ENCODE measurements at places on chromosomes 2 and 18. TPM values are rescaled to one million over a fixed set of nuclear protein-coding genes. Genes with fewer than 3 reads are reported as not detected.

HOXD12 gene
- not detected for total RNA-seq

GRCh38 chr18:11104307-11104706 lies 45.1 kb downstream of the PIEZO2 start:
- DNase-seq: no peak

DNA sequence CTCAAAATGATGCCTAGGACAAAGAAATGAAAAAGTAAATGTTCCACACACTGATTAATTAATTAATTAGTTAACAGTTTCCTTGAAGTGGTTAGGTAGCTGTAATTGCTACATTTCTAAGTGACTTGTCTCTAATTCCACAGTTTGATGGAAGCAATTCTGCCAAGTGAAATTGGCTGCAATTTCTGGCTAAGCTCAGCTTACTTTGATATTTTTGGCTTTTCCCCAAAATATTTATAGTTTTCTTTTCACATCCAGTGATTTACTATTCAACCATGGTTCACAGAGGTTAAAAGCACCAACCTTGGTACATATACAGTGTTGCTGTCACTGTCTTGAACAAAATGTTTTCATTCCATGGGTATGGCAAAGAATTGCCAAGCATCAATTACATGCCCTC lies 459.5 kb upstream of the CDH20 start:
- no peak for DNase-seq

CD8B gene
- 0.67 TPM for total RNA-seq

DNA sequence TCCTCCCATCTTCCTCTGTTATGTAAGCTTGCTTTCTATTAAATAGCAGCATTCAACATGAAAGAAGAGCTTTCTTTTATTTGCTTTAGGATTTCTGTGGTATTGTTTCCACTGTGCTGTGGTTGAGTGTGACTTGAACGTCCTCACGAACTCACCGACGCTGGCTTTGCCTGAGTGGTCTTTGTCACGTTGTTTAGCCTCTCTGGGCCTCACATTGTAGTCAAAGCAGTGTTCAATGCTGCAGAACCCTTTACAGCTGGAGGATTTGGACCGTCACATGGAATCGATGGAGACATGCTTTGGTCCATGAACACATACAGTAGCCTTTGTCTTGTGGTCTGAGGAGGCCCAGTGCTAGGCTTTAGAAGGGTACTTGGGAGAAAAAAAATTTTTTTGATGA lies 66.3 kb downstream of the TANC1 start:
- no peak for DNase-seq

GRCh38 chr2:145110668-145111356 lies 590.9 kb upstream of the ZEB2 start:
- DNase-seq: no peak

DNA sequence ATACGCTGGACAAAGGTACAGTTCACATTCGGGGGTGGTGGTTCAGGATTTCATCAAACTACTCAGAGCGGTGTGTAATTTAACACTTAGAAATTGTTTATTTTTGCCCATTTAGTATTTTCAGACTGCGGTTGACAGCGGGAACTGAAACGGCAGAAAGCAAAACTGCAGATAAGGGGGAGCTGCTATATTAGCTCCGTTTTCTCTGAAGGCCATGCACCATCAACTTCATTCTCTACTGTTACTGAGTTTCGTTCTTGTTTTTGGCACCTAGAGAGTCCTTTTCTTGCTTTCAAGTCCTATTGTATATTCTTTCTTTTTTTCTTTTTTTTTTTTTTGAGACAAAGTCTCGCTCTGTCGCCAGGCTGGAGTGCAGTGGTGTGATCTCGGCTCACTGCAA lies 121.5 kb upstream of the SP3 start:
- no peak for DNase-seq

DNA sequence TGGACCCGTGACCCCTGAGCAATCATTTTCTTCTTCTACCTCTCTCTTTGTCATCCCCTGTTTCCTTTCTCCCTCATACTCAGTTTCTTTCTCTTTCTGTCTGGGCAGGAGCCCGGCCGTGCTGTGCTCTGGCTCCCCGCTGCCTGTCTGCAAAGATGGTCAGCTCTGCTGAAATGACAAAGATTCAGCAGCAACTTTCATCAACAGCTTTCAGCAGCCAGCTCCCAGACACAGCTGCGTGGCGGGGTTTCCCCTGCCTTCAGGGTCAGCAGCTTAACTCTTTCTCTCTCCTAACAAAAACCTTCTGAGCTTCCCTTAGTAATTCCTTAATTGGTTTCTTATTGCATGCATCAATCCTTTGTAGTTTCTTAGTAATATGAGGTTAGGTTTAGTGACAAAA lies 1234.4 kb downstream of the CNTNAP5 start:
- no peak for DNase-seq

DNA sequence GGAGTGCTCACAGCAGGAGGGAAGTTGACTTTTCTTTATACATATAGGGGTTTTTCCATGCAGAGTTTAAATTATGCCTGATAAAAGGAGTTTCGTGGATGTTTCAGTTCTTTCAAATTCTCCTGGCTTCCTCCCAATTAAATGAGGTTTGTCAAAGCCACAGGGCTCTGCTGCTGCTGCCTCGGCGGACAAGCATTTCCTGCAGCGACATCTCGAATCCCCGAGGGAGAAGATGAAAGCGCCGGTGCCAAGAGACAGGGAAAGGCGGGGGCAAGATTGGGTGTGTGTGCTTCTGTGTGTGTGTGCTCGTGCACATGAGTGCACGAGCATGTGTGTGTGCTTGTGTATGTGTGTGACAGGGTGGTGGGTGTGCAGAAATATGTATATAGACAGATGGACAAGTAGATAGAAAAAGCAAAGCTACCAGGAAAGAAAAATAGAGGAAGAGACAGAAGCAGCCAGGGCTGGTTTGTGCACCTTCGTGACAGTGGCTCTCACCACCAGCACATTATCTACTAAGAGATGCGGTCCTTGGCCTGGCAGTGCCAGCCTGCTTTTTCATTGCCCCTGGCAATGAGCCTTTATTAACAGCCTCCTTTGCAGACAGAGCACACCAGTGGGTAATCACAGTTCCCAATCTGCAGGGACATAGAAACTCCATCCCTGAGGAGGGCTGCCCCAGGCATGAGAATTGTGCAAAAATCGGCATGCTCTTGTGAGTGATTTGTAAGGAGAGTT lies 76.2 kb downstream of the CDK15 start:
- DNase-seq: no peak

DNA sequence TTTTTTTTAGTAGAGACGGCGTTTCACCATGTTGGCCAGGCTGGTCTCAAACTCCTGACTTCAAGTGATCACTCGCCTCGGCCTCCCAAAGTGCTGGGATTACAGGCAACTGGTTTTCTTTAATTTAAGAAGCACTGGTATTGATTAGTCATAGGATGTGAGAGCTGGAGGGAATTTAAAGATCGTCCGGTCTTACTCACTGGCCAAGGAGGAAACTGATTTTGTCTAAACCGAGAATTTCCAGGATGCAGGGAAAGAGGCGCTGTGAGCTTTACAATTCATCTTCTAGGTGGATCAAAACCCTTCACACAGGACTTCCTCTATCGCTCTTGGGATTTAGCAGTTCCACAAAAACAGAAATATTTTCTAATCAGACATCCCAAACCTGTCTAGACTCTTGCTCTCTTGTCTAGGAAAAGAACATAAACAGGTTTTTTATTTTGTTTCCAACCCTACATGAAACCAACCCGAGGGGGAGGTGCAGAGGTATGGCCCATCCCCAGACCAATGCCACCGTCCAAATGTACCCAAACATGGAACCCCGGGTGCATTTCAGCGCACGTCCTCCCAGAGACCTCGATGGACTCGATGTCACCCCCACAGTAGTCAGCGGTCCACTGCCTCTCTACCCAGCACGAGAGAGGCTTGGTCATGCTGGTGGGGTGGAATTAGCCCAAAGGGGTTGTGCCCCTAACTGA lies 12.5 kb upstream of the TUBB6 start:
- DNase-seq: no peak

RAB6C gene
- not detected for total RNA-seq

DNA sequence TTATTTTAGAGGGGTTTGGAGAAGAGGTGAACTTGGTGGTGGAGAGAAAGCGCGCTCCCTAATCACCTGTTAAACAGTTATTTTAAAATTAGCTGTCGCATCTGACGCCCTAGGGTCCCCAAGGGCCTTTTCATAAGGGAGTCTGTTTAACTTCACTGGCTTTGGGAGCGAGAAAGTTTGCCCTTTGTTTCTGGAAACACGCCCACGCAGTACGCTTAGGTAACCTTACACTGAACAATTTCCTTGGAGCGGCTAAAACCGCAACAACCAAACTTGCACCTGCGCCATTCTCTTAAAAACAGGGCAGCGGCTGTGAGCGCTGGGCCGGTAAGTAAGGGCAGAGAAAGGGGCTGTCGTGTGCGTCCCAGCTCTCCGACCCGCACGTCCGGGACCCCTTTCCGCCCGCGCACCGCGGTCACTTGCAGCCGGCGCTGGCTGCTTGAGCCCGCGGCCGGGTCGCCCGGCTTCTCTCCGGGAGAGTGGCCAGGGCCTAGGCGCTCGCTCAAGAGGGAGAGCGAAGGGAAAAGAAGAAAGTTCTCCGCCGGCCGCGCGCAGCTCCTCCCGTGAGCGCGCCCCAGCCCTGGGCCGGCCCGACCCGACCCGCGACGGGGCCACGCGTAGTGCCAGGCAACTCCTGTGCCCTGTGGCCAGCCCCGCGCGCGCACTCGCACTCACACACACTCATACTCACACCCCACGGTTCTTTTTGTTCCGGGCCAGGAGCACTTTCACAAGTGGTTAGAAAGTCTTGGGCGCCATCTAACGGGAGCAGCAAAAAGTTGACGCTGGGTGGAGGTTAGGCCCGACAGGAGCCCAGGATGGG lies 19.2 kb downstream of the POU3F3 start:
- DNase-seq: no peak

GRCh38 chr18:26686532-26686931 lies 138.2 kb upstream of the KCTD1 start:
- no peak for DNase-seq

GRCh38 chr2:192005211-192005610 lies 158.3 kb upstream of the CAVIN2 start:
- no peak for DNase-seq

SERPINB12 gene
- not detected for total RNA-seq

- no peak for DNase-seq
Measured at GRCh38 chr2:60509066-60509465, 44.4 kb downstream of the BCL11A start.

DNA sequence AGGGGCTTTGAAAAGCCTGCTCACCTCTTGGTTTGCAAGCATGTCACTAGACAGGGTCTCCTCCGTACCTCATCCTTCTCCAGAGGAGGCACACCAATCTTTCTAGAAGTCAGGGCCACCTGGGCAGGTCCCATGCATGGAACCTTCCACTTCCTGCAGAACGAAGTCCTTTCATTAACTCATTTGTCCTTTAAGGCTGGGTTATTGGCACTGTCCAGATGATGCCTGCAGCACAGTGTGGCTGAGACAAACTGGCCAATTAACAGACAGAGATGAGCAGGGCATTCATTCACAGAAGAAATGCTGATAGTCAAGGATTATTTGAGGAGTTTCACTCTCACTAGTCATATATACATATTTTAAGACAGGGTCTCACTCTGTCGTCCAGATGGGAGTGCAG lies 245.3 kb downstream of the TFCP2L1 start:
- DNase-seq: no peak

ACMSD gene
- total RNA-seq: not detected

DNA sequence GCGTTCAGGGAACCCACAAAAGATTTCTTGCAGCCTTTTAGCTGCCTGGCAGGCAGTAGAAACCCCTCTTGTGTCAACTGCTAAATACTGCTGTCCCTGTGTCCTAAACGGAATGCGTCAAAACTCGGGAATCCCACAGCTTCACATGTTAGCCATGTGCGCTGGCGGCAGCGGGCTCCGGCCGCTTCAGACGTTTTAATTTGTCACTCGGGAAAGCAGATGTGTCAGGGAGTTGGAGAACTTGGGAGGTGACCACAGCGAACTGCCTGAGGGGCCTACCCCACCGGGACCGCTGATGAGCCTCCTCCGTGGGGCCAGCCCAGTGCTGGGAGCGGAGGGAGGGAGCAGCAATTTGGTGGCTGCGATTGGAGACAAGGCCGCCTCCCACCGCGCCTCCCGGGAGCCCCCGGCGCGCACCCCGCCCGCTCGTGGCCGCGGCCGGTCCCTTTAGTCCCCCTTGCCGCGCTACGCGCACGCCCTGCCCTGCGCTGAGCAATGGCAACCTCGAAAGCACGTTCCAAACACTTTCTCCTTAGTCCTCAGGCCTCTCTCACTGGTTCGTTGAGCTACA lies 146.1 kb upstream of the SATB2 start:
- no peak for DNase-seq

STAM2 gene
- total RNA-seq: 31.4 TPM
